Osteocyte (in vitro differentiated cells): ENCODE measurements at places on chromosomes 13 and 19.

DNA sequence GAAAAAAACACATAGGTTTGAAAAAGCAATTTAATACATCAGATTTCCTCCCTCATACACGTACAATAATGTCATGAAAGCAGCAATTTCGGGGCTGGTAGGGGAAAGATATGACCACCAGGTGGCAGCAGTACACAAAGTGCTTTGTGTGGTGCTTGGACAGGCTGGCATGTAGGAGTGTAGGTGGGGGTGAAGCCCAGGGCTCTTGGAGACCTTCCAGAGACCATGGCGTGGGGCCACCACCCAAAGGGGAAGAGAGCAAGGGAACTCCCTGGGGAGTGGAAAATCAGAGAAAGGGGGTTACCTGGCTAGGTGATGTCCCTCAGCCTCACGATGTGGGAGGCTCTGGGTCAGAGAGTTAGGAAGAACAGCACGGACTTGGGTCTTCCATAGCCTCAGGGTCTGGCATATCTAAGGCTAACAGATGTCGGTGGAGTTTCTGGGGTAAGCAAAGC lies 11.8 kb upstream of the CCNA1 start:
- peak; percentile 88 for DNase-seq
- peaks cover 53% of the 10 kb centered on the region for H3K27me3 ChIP-seq
- H3K4me3 ChIP-seq: no peak overlapping the region
- H3K27ac ChIP-seq: no peak overlapping the region
- no peaks in the 10 kb centered on the region for H3K36me3 ChIP-seq

GRCh38 chr19:57280962-57281400 lies 696 bp downstream of the ZNF460 start:
- peaks cover 31% of the 10 kb centered on the region for H3K4me1 ChIP-seq
- peaks cover 14% of the 10 kb centered on the region for H3K36me3 ChIP-seq
- no peaks in the 10 kb centered on the region for H3K27me3 ChIP-seq
- H3K4me3 ChIP-seq: no peak overlapping the region
- no peak for DNase-seq
- no peak overlapping the region for H3K27ac ChIP-seq

DNA sequence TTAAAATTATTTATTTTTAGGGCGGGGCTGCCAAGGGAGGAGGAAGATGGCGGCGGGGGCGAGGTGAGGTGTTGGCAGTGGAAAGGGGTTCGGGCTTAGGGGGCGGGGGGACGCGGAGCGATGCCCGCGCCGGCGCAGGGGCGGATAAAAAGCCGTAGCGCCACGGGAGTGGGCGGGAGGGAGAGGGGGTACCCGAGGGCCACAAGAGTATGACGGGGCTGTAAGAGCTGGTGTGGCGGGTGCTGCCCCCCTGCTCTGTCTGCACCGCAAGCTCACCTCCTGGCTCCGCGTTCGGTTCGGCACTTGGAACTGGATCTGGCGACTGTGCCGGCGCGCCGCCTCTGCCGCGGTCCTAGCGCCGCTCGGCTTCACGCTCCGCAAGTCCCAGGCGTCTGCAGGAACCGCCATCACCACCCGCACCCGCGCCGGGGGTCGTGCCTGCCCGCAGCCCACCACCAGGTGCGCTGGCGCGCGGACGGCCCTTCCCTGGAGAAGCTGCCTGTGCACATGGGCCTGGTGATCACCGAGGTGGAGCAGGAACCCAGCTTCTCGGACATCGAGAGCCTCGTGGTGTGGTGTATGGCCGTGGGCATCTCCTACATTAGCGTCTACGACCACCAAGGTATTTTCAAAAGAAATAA lies 265.2 kb upstream of the SGCG start:
- H3K4me1 ChIP-seq: peaks cover 8% of the 10 kb centered on the region
- no peak overlapping the region for H3K27ac ChIP-seq
- H3K36me3 ChIP-seq: no peaks in the 10 kb centered on the region
- no peak for DNase-seq
- H3K27me3 ChIP-seq: peaks cover 29% of the 10 kb centered on the region

DNA sequence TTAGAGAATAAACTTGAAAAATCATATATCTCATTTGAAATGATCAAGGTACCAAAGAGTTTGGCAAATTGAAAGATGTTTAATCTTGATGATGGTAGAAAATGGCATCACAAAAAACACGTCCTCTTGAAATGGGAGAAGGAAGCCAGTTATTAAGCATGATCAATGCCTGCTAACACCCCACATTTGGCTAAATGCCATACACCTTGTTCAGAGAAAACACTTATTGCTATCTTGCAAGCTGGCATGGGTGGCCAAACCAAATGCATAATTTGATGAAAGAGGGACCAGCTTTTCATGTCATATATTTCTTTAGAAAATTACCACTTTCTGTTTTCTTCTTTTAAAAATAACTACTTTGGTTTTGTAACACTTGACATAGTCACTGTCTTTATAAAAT lies 141.3 kb downstream of the ZAR1L start:
- no peaks in the 10 kb centered on the region for H3K36me3 ChIP-seq
- no peak overlapping the region for H3K4me3 ChIP-seq
- DNase-seq: no peak
- no peaks in the 10 kb centered on the region for H3K4me1 ChIP-seq
- peaks cover 9% of the 10 kb centered on the region for H3K27me3 ChIP-seq

DNA sequence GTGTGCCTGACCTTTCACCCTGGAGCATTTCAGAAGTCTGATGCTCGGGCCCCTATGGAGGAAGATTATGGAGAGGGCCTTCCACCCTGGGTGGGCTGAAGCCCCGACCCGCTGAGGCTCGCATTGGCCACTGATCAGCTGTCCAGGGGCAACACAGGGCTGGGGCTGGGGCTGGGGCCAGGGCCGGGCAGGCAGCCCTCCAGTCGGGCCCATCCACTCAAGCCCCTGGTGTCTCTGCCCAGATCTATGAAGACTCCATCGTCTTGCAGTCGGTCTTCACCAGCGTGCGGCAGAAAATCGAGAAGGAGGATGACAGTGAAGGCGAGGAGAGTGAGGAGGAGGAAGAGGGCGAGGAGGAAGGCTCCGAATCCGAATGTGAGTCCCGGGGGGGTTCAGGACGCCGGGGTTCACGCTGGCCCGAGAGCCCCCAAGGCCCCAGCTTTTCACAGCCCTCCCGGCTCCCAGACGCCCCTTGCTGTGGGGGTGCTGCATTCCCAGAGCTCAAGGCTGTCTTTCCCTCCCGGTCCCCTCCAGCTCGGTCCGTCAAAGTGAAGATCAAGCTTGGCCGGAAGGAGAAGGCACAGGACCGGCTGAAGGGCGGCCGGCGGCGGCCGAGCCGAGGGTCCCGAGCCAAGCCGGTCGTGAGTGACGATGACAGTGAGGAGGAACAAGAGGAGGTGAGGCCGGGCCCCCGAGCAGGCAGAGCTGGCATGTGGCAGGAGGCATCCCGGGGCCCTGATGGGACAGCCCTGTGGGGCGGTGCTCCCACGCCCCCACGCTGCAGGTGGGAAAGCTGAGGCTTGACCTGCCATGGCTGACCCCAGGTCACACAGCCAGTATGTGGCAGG lies 29.5 kb upstream of the LDLR start:
- H3K36me3 ChIP-seq: peaks cover 19% of the 10 kb centered on the region
- DNase-seq: no peak
- H3K4me1 ChIP-seq: peaks cover 7% of the 10 kb centered on the region
- H3K4me3 ChIP-seq: no peak overlapping the region

DNA sequence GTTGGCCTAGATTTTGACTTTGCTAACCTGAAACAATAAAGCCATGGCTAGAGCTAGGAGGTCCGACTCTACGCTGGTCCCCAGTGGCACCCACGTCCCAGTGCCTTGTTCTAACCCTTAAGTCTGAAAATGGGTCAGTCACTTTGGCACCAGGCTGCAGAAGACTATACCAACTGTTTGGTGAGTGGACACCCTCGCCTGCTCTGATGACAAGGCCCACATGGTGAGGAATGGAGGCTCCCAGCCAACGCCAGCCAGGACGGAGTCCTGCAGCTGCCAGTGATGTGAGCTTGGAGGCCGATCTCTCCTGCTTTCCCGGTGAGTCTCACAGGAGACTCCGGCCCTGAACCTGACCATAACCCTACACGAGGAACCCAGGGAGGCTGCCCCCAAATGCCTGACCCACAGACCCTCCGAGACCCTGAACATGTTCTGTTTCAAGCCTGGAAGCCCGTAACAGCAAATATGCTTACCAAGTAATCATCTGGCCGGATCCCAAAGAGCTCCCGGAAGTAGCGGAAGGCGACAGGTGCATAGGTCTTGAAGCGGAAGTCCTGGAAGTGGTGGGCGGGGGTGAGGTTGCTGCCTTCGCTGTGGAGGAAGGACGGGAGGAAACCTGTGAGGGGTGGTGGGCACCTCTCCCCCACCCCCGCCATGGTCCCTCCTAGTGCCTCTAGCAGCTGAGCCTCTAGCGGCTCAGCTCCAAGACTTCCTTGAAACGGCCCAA lies 34.1 kb upstream of the CACTIN start:
- DNase-seq: no peak
- H3K27me3 ChIP-seq: no peaks in the 10 kb centered on the region
- no peak overlapping the region for H3K27ac ChIP-seq
- peaks cover 2% of the 10 kb centered on the region for H3K4me1 ChIP-seq
